ENCODE measurements at places on chromosomes 5 and 9. TPM values are rescaled to one million over a fixed set of nuclear protein-coding genes. Genes with fewer than 3 reads are reported as not detected.

- no peak for DNase-seq
Observed at GRCh38 chr9:24582146-24583126, 36.7 kb upstream of the IZUMO3 start.

The CYLC2 gene
- not detected for total RNA-seq

DNA sequence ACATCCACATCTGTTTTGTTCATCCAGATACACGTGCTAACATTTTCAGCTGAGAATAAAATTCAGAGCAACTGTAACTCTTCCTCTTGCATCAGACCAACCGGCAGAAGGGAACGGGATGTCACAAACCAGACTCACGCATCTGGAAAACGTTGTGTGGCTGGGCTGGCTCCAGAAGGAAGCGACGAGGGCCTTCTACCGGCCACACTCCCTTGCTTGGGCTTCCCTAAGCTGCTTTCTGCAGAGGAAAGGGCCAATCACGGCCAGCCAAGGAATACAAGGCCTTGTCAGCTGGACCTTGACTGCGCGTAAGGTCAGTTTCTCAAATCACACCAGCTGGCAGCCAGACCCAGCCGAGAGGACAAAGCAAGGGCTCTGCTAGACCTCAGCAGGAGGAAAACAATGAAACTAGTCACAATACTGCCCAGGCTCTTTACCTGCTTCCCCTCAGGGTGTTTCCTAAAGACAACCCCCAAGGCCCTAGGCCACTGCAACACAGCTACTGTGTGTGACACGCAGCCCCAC is 106.1 kb downstream of the THBS4 start:
- DNase-seq: peak; percentile 2

The PRLR gene
- under 0.01 TPM for total RNA-seq

GRCh38 chr9:70924895-70925547 is 196.4 kb downstream of the TRPM3 start:
- peak; percentile 83 for DNase-seq

GRCh38 chr5:69477170-69477569 is 15.4 kb upstream of the OCLN start:
- peak; percentile 48 for DNase-seq

The FOXD4L5 gene
- under 0.01 TPM for total RNA-seq

DNA sequence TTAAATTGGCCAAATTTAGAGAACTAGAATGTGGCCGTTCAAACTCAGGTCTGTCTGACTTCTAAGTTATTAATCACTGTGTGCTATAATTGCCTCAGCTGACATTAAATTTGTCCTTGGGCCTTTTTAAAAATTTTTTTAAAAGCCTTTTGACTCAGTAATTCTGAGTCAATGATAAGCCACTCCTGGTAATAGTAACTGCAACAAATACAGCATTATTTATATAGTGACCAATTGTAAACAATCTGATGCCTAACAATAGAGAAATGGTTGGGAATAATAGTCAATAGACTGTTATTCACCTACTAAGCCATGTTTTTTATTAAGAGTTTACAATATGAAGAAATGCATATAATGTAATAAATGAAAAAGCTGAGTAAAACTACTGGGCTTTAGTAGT is 70.9 kb upstream of the FSD1L start:
- no peak for DNase-seq

The ADCY2 gene
- total RNA-seq: not detected

The MTRR gene
- 17.1 TPM for total RNA-seq
